Activated CD8-positive, alpha-beta memory T cell treated with anti-CD3 and anti-CD28 coated beads, Interleukin-2, amount 50 U/mL, for 4 hours (primary cell): ENCODE measurements at places on chromosomes 2 and 18.

GRCh38 chr2:136060416-136060815, 57.5 kb downstream of the CXCR4 start:
- no peak for DNase-seq

DNA sequence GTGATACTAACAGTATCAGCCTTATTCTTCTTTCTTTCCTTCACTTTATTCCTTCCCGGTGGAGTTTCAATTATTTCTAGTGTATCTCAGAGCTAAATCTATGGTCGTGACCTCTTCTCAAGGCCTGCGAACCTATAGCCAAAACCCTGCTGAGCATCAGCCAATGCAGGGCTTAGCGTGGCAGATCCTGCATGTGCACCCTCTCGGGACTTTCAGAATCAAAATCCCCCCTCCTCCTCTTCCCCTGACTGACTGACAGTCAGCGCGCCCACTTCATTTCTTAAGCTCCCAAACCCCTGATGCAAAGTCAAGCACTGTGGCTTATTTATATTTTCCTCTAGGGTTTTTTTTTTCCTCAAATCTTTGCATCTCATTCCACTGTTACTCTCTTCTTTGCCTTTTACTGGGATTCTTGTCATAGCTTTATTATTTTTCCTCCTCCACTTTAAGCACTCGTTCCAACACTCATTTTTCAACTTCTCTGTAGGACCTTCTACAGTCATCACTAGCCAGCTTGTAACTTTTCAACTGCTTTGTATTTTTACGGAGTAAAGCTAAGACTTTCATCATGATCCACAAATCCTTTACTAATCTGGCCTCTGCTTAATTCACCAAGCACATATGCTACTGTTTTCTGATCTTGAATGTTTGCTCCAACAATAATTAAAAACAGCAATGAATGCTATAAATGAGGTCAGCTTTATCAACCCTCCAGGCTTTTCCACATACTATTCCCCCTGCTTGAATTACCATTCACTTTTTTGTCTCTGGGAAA, 896.5 kb upstream of the PIK3C3 start:
- DNase-seq: no peak

GRCh38 chr2:194705398-194705797, 951.6 kb upstream of the SLC39A10 start:
- no peak for DNase-seq

DNA sequence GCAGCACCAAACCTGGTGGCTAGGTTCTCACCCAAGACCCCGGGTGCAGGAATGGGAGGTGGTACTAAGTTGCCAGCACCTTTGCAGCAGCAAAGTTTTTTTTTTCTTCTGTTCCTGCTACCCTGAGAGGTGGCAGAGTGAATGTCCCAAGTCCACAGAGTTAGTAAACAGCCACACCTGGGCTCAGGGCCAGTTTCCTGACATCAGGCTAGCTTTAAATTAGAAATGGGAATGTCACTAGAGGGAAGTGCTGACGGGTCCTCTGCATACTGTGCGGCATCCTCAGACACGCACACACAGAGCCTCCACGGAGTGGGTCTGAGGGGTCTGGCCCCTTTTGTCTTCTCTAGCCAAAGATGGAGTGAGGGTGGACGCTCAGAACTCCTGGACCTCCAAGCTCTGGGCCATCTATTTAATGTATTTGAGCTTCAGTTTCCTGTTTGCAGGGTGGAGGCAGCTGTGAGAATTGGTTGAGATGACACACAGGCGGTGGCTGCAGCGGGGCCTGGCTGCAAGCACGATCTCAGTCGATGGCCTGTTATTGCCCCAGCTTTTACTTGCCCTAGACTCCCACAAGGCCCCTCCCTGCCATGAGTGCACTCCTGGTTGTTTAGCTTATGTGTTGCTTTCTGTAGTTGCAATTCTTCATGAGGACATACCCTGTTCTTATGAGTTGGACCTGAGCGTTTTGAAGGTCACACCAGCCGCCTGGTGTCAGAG, 751.4 kb upstream of the HS6ST1 start:
- DNase-seq: no peak

DNA sequence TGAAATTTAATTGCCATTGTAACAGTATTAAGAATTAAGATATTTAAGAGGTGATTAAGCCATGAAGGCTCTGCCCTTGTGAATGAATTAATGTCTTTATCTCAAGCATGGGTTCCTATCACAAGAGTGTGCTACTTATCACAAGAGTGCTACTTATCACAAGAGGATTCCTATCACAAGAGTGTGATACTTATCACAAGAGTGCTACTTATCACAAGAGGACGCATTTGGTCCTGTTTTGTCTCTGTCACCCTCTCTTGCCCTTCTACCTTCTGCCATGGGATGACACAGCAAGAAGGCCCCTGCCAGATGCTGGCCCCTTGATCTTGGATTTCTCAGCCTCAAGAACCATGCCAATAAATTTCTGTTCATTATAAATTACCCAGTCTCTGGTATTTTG, 13.2 kb upstream of the COL5A2 start:
- DNase-seq: no peak

DNA sequence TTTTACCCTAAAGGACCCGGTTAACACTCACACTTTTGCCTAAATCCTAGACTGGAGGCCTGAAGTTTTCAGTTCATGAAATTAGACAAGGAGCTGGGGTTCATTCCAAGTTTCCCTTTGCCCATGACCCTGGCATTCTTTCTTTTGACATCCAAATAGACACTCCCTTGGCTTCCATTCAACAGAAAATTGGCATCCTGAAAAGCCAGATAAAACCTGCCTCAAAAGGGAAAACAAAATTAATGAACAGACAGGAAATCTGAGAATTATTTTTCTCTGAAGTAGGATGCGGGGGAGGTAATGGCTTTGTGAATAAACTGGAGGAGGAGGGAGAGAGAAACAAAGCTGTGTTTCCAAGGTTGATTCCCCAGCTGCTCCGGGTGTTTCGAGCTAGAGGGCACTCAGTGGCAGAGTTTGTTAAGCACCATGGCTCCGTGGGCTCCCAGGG, 41.0 kb downstream of the SPP2 start:
- DNase-seq: no peak

DNA sequence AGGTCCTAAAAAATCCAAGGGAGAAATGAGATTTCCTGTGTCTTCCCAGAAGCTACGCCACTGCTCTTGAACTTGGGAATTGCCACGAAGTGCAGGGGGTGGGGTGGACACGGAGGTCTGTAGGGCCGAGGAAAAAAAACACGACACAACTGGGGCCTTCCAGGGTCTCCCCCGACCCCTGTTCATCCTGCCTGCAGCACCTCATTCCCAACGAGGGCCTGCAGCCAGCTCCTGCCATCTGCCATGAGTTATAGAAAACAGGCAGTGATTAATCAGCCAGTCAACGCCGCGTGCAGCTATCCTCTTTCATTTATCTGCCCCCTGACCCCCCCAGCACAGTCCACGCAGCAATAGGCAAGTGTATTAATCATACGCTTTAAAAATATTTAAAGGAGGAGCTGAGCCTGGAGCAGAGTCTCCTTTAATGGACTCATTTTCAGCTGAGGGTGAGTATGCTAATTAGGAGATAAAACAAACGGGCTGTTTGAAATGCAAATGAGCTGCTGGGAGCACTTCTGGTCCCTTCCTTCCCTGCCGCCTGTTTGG, 209.9 kb downstream of the TFCP2L1 start:
- DNase-seq: no peak

GRCh38 chr2:8159211-8159965, 522.5 kb upstream of the ID2 start:
- no peak for DNase-seq

- DNase-seq: no peak
Observed at GRCh38 chr18:23384778-23385736, 68.0 kb upstream of the RIOK3 start.

DNA sequence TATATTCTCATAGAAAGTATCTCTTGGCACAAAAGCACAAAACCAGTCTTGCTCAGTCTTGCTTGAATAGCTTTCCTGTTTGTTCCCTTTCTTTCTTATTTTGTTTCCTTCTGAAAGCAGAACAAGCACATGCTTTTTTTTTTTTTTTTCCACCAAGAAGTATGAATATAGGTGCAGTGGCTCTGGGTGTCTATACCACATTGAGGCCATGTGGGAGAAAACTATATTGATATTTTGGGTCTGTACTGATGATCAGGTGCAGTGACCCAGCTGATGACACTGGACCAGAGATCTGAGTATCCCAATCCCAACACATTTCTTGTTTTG, 28.7 kb downstream of the GEMIN6 start:
- DNase-seq: no peak

DNA sequence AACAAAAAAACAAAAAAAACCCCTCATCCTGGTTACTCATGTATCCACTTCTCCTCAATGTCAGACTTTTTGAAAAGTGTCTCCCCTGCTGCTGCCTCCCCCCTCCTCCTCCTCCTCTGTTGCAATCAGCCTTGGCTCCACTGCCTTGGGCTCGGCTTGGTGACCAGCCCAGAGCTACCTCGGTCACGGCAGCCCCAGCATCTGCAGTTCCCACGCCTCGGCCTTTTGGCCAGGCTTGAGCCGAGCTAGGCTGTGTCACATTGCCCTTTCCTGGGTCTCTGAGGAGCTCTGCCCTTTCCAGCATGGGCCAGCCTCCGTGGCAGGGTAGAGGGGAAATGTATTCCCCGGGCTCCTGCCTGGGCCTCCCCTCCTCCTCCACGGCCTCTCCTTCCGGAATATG, 22.7 kb upstream of the INHBB start:
- DNase-seq: no peak

DNA sequence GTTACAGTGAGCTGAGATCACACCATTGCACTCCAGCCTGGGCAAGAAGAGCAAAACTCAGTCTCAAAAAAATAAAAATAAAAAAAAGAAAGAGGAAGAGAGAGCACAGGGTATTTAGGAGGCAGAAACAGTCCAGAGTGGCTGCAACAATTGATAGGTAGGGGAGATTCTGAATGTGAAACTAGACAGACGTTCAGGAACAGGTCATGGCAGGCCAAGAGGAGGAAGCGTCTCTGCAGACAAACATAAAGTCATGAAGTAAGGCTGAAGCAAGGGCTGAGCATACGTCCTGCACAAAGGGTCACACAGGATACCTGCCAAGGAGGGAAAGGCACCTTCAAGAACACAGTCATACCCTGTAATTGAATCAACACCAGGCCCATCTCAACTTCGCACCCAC, 64.1 kb upstream of the ZNF532 start:
- no peak for DNase-seq

GRCh38 chr18:13231151-13231550, 12.6 kb downstream of the LDLRAD4 start:
- DNase-seq: no peak

DNA sequence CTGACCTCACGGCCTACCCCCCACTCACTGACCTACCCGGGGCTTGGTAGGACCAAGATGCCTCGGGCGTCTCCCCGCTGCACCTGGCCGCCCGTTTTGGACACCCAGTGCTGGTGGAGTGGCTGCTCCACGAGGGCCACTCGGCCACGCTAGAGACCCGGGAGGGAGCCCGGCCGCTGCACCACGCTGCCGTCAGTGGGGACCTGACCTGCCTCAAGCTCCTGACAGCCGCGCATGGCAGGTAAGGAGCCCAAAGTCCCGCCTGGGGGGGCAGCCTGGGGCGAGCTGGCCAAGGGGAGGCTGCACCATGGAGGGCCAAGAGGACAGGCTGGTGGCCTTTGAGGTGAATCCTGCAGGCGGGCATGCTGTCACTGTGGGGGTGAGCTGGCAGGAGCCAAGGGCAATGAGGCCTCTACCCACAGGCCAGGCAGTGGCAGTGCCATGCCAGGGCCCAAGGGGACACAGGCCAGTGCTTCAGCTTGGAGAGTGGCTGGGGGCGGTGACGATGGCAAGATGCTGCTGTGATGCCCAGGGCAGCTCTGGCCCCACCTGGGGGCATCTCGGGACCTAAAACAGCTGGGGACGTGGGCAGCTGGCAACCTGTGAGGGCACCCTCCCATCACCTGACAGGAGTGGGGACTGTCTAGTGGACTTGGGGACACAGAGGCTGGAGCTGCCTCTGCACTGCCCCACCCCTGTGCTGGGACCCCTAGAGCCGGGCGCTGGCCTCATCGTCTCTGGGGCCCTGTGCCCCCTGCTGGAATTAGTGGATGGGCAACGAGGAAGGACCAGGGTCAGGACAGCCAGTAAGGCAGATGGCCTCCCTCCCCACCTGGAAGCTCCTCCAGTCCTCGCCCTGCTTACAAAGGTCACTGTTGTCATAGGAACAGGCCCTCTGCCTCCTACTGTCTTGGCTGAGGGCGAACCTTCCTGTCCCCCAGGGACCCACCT, 2.0 kb downstream of the ESPNL start:
- DNase-seq: peak; percentile 12

GRCh38 chr2:174593574-174594203, 3.9 kb downstream of the WIPF1 start:
- peak; percentile 60 for DNase-seq

GRCh38 chr2:238650536-238650935, 197.3 kb upstream of the TWIST2 start:
- no peak for DNase-seq

- no peak for DNase-seq
Observed at GRCh38 chr2:109242654-109243331, 113.8 kb downstream of the SH3RF3 start.

GRCh38 chr2:238847841-238848690, at the start of gene TWIST2:
TSS of gene TWIST2 (plus strand) at chr2:238848085. CDS start at chr2:238848216, 131 bp downstream.
- DNase-seq: no peak

DNA sequence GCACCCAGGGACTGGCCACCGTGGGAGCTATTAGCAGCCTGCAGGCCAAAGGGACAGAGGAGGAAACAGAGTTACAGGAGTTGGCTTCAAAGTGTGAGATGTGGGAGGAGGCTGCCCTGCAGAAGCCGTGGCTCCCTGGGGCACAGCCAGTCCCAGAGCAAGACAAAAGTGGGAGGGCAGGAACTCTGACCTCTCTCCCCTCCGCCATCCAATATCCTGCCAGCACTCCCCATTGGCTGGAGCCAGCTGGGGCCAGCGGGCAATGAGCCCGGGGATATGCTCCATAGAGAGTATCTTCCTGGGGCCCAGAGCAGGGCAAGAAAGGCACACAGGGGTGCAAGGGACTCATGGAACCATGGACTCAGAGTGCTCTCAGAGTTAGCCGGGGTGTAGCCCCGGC, 143.1 kb downstream of the INHBB start:
- DNase-seq: no peak

- no peak for DNase-seq
Observed at GRCh38 chr2:67108231-67108630, 288.9 kb upstream of the ETAA1 start.
